HepG2 (cell line): ENCODE measurements at places on chromosomes 1 and 21.

DNA sequence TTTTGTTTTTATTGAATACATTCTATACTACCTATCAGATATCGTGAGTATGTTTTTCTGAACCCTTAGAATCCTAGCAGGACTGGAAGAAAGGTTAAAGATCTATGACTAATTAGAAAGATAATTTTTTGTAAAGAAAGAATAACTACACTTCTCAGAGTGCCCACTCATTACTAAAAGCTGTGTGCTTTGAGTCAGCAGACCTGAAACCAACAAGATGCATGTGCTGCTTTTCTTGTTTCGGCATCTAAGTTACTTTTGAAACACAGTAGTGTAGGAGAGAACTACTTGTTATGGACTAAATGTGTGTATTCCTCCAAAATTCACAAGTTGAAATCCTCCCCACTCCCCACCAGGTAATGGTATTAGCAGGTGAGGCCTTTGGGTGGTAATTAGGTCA lies 127.8 kb upstream of the ESRRG start:
- DNase-seq: no peak

DNA sequence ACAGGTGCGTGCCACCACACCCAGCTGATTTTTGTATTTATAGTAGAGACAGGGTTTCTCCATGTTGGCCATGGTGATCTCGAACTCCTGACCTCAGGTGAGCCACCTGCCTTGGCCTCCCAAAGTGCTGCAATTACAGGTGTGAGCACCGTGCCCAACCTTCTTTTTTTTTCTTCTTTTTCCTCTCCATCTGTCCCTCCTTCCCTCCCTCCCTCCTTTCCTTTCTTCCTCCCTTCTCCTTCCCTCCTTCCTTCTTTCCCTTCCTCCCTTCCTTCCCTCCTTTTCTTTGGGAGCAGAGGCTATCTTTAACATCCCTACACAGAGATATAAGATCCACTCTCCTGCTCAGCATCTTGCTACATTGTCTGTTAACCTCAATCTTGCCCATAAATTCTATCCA lies 24.4 kb upstream of the FAM89A start:
- no peak for DNase-seq

DNA sequence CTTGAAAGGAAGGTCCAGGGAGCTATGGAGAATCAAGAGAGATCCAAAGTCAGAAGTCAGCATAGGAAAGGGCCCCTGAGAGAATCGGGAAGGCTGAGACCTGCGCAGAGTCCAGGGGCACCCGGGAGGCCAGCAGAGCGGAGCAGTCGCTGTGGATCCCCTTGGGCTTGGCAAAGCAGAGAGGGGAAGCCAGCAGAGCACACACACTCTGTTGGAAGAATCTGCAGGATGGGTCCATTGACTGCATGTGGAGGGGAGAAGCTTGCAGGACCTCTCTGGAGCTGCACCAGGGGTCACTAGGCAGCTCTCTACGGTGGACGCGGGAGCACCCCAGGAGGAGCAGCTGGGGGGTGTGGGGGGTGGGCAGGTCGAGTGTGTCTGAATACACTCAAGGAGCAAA lies 6.4 kb downstream of the RIPK4 start:
- no peak for DNase-seq

- no peak for DNase-seq
These were observed 15.1 kb downstream of the TRIM11 start for GRCh38 chr1:228391411-228392020.

DNA sequence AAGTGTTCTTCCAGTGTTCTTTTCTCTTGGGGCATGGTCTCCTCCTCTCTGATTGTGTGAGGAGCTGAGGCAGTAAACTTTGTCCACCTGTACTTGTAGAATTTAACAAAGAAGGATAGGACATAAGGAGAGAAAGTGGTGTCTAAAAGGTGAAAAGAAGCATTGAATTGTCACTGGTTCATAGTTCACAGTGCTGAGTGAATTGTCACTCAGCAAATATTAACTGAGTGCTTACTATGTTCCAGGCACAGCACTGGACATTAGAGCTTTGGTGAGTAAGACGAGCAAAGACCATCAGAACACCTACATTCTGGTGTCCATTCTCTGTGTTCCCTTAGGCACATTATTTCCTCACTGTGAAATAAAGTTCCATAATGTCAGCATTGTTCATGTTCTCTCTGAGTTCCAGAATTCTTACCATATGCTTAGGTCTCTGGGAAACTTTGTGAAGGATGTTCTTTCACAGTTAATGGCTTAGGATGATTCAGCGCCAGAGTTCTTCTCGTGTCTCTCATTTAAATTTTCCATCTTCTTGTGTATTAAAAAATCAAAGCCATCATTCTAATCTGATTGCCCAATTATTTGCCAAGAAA lies 156.8 kb upstream of the HOOK1 start:
- DNase-seq: peak; percentile 77

- DNase-seq: no peak
These were observed 15.3 kb upstream of the STUM start for GRCh38 chr1:226533220-226533619.

GRCh38 chr1:53050310-53050709 lies 11.7 kb upstream of the PODN start:
- DNase-seq: no peak

DNA sequence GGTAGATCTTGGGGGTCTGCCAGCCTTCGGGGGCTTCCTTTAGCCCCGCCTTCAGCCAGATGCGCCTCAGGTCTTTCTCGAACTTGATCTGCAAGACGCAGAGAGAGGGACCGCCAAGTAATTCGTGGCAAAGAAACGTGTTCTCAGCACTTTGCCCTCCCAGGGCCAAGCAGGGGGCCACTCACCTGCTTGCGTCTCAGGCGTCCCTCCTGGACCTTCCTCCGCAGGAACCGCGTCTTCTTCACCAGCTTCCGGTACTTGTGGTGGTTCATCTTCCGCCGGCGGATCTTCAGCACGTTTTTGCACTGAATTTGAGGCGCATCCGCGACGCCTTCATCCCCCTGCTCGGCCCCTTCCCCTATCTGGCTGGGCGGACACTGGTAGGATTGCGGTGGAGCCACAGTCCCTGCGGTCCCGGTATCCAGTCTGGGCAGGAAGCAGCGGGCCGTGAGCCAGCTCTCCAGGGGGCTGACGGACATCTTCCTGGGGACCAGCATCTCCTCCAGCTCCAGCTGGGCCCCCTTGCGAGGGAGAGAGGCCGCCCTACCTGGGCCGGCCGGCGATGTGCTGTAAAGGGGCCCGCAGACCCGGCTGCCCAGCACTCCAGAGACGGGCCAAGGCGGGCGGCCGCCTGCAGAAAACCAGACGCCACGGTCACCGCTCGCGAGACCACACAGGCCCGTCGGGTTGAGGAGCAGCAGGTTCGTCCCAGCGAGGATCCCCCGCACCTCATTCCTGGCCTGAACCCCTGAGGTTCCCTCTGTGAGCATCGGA lies 1.0 kb downstream of the AURKAIP1 start:
- DNase-seq: no peak

DNA sequence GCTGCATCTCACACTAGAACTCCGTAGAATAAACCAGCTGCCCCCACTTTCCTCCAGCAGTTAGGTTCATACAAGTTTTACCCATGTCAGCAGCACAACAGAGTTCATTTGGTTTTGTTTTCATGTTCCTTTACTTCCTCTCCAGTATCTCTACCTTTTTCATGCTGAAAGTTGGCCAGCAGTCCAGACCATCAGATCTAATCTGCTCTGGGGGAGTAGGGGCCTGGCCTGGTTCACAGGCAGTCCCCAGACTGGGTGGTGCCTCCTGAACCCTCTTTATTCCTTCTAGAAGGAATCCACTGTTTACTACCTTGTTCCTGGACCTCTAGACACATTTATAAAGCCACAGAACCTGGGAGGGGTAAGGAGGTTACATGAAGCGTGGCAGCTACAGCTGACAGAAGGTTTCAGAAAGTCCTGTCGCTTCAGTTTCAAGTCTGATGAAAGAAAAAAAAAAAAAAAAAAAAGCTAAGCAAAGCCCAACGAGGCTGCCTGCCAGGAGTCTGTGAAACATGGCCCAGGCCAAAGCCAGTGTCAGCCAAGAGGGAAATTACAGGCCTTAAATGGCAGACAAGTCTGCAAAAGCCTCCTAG lies 184.6 kb upstream of the JUN start:
- no peak for DNase-seq

DNA sequence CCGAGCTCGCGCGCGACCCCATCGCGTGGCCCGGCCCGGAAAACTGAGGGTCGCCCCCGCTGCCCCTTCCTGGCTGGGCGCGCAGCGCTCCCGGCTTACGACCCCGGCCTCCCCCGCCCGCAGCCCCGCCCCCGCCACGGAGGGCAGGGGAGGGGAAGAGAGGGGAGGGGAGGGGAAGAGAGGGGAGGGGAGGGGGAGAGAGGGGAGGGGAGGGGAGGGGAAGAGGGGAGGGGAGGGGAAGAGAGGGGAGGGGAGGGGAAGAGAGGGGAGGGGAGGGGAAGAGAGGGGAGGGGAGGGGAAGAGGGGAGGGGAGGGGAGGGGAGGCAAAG lies 6.7 kb upstream of the ANKRD65 start:
- no peak for DNase-seq

- no peak for DNase-seq
These were observed 637 bp downstream of the LYPLA2 start for GRCh38 chr1:23791516-23792047.

DNA sequence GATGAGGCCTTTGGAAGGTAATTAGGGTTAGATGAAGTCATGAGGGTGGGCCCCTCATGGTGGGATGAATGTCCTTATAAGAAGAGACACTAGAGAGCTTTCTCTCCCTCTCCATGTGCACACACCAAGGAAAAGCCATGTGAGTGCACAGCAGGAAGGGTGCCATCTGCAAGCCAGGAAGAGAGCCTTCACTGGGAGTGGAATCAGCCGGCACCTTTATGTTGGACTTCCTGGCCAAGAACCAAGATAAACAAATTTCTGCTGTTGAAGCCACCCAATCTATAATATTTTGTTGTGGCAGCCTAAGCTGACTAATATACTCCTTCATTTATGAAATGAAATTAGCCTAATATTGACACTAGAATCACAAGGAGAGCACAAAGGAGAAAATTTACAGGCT lies 38.2 kb upstream of the PKP1 start:
- no peak for DNase-seq

DNA sequence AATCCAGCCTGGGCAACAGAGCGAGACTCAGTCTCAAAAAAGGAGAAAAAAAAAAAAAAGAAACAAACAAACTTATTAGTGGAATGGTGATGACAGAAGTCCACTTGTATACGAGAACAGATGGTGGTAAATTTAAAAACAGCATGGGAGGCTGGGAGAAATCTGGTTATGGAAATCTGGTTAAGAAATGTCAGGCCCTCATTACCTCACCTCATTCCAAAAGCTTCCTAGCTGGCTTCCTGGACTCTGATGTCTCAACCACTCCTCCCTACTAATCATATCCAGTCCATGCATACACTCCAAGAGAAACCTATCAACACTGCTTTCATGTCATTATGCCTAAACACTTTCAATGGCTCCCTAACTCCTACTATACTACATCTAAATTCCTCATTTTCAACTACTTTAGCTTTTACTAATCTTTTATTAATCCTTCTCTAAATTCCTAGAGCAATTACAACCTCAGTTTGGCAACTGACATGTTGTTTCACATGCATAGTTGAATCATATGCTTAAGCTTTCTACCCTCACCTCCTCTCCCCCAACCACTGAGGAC lies 52.9 kb downstream of the FOXJ3 start:
- peak; percentile 3 for DNase-seq

DNA sequence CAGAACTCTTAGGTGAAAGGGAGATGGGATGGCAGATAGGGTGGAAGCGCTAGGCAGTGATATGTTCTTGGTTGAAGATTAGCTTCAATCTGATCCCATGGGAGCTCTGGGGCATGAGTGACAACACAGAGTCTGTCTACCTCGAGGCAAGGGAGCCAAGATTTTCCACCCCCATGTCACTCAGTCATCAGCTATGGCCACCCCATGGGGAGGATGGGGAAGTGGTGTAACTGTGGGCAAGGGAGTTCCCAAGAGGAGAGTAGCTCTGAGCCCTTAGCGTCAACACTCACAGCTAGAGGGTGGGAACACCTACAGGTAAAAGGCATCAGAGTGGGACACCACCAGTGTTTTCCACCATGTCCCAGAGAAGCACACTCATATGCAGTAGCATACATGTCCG lies 30.3 kb upstream of the C1QA start:
- DNase-seq: no peak

DNA sequence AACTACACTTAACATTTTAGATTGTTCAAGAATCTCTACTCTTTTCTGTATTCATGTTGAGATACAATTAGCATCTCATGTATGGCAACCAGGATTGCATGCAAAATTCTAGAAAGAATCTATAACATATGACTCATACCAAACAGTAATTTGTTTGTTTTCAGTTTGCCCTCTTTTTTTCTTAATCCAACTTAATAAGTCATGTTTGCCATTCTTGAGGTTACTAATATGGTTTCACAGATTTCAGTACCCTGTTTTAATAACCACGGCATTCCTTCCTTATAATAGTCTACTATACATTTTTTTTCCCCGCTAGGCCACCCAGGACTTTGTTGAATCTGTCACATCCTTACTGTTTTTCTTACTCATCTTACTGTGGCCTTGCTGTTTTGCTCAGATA lies 140.8 kb downstream of the FMN2 start:
- DNase-seq: no peak

DNA sequence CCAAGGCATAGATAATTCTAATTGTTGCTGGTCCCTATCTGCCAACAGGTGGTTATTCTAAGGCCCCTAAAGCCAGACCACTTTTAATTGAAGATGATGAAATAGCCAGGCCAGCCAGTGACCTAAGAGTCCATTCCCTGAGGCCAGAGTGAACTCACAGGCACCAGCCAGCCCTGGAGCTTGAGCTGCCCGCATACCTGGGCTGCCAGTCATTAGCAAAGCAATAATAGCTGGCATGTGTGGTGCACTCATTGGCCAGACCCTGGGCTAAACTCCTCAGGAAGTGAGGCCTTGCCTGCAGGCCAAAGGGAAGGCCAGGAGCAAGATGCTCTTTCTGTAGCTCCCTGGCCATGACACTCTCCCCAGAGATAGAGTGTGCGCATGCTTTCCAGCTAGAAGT lies 180.4 kb upstream of the KLHDC7A start:
- DNase-seq: no peak

- no peak for DNase-seq
These were observed 396.7 kb upstream of the DAB1 start for GRCh38 chr1:57820356-57821095.

DNA sequence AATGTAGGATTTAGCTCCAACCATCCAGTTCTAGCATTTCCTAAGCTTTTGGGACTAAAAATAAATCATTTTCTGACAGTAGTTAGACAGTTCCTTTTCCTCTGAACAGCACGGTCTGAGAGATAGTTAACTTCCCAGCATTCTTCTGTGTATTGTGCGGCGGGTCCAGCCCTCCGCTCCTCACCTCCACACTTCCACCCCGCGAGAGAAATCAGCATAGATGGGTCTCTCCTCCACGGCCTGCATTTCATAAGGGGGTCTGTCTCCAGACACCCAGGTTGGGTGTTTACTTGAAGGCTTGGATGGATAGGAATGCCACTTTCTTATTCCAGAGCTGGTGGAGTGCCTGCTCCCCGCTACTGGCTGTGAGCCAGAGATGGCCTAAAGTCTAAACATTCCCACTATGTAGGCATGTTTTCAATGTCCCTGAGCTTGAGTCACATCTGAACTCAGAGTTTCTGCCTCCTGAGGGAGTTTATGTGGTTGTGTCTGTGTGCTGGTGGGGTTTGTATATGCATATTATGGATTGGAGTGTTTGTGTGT lies 38.0 kb upstream of the PPP2R5A start:
- DNase-seq: peak; percentile 63

GRCh38 chr1:161902182-161902581 lies 121.5 kb downstream of the OLFML2B start:
- DNase-seq: no peak

- no peak for DNase-seq
These were observed 183.5 kb downstream of the PATJ start for GRCh38 chr1:61925591-61926298.
